SW480 (cell line): ENCODE measurements at places on chromosomes 11 and 22.

- DNase-seq = no peak
Observed at GRCh38 chr22:26918226-26918625, 260.8 kb downstream of the MIAT start.

GRCh38 chr11:9905501-9905951 lies 241.6 kb downstream of the SWAP70 start:
- DNase-seq = no peak

DNA sequence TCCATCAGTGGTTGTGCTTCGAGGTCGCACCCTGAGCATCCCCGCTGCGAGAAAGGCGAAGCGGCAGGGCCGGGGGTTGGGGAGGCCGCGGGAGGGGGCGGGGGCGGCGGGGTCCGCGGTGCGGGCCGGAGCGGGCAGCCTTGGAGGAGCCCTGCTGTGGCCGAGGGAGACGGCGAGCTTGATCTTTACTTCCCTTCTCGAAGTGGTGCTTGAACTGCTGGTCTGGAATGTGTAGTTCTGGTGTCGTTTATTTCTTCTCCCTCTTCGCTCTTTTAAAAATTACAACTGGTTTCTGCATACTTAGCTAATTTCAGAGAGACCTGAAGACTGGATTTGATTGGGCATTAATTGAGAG lies 1.1 kb downstream of the APLP2 start:
- DNase-seq = peak; percentile 47

DNA sequence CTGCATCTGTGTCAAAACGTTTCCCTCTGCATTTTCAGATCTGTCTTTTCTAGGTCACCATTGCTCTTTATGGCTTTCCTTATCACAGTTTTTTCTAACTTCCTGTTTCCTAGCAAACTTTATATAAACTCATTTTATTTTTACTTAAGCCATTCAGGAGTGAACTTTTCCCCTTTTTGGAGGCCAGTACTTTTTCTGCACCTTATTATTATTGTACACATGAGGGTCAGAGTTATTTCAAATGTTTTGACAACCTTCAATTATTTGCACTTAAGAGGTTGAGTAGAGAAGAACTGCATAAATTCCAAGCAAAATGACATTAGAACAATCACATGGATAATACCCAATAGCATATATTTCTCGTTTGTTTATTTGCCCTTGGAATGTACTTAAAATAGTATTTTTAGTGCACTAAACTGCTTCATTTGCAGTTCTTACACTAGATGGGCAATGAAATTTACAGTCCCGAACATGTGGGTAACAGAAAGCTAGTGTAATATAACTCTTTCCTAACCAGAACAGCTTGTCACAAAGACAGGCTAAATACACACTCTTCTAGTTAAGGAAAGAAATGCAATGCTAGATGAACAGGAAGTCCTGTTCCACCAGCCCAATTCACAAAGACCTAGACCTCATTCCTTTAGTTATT lies 79.5 kb downstream of the UBASH3B start:
- no peak for DNase-seq

GRCh38 chr11:78706551-78706950 lies 131.9 kb upstream of the NARS2 start:
- DNase-seq = no peak

GRCh38 chr22:45319324-45319685 lies 9.6 kb downstream of the FAM118A start:
- DNase-seq = no peak

- DNase-seq = no peak
Observed at GRCh38 chr22:37753746-37754145, 54.0 kb upstream of the GCAT start.

- peak; percentile 93 for DNase-seq
Observed at GRCh38 chr22:50525104-50525857, at the start of gene SCO2. SCO2 (minus strand) TSS chr22:50525598; CDS start chr22:50524411, 1,187 bp downstream.

DNA sequence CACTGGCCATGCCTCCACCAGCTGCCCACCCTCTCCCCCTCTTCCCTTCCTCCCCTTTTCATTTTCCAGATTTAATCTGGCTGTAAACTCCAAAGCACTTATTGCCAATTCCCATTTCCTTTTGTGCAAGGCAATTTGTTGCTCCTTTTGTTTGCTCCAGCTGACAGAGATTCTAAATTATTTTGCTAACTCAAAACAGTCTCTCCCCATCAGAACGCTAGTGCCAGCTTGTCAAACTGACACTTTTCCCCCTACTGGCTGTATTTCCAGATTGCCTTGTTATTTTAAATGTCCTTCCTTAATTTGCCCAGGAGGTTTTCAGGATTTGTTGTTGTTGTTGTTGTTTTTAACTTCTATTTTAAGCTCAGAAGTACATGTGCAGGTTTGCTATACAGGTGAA lies 57.0 kb upstream of the PAK1 start:
- no peak for DNase-seq
